ENCODE measurements at places on chromosomes 2 and 18.

DNA sequence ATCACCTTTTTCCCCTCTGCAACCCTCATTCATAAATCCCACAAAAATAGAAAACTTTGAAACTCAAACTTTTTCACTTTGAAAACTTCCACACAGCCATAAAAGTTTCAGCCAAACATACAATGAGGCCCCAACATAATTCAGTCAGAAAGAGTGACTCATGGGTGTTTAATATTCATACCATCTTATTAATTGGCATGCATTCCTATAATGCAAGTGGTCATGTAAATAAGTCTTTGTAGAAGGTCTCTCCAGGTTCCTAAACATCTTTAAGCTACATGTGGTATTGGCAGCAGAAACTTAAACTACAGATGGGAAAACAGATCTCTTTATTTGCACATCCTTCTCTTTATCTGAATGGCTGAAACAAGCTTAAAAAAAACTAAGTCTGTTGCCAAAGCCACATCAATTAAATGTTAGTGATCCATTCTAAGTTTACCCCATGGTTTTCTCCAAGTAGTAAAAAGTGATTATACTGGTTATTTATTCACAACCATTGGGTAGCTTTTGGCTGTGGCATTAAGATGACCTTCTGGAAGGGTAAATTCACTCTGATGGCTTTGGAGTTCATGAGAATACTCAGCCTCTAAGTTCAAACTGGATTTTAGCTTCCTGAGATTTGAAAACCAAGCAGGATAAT lies 70.2 kb upstream of the LYPD1 start:
- ATAC-seq, result no peak

GRCh38 chr2:76194031-76194775 lies 483.5 kb upstream of the GCFC2 start:
- no peak for ATAC-seq

- ATAC-seq, result no peak
Measured at GRCh38 chr2:45669032-45669486, 17.6 kb downstream of the PRKCE start.

- ATAC-seq, result no peak
Measured at GRCh38 chr18:39057423-39058064, 1491.9 kb upstream of the CELF4 start.

GRCh38 chr18:55149994-55150393 lies 190.7 kb upstream of the CCDC68 start:
- ATAC-seq, result peak; percentile 55

DNA sequence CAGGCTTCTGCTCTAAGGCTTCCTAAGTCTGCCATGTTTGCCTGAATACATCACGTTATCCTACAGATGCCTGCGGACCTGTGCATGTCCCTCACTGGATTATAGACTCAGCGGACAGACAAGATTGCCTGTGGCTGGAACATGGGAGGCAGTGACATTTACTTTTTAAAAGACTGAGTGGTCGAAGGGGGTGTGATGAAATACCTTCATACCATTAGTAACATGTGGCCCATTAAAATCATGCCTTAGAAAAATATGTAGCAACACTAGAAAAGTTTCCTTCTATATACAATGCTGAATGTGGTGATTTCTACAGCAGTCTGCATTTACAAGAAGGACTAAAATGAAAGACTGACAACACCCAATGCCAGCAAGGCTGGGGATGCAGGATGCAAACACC lies 154.4 kb downstream of the ASB1 start:
- ATAC-seq, result no peak

GRCh38 chr18:67599277-67599676 lies 82.8 kb upstream of the DSEL start:
- ATAC-seq, result no peak

DNA sequence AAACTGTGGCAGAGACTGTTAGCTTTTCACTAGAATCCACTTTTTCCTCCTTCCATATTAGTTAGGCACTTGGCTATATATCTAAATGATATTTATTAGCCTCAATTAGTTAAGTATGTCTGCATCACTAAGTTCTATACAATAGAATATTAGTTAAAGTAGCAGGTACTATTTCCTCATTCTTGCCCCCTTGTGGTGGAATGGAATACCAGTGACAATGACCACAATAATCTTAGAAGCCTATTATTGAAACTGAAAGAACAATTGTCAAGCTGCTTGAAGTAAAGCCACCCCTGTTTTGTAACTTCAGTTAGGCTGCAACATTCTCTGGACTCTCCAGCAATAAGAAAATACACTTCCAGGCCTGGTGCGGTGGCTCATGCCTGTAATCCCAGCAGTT lies 476.3 kb upstream of the VWC2L start:
- ATAC-seq, result no peak

DNA sequence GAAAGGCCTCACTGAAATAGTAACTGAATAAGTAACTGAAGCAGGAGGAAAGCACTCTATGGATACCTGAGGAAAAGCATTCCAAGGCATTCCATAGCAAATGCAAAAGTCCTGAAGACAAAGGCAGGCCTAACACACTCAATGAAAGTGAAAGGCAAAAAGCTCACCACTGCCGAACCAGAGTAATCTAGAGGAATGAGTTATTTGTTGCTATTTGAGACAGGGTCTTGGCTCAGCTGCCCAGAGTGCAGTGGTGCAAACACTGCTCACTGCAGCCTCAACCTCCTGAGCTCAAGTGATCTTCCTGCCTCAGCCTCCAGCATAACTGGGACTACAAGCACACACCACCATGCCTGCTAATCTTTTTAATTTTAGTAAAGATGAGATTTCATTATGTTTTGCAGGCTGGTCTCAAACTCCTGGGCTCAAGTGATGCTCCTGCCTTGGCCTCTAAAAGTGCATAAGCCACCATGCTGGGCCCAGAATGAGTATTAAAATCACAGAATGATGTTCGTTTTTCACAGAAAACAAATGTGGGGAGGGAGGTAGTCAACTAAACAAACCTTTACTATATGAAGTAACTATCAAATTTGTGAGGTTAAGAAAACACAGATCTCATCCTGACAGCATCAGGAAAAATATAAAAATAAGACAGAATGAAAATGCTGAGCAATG lies 17.9 kb downstream of the PIAS2 start:
- no peak for ATAC-seq

DNA sequence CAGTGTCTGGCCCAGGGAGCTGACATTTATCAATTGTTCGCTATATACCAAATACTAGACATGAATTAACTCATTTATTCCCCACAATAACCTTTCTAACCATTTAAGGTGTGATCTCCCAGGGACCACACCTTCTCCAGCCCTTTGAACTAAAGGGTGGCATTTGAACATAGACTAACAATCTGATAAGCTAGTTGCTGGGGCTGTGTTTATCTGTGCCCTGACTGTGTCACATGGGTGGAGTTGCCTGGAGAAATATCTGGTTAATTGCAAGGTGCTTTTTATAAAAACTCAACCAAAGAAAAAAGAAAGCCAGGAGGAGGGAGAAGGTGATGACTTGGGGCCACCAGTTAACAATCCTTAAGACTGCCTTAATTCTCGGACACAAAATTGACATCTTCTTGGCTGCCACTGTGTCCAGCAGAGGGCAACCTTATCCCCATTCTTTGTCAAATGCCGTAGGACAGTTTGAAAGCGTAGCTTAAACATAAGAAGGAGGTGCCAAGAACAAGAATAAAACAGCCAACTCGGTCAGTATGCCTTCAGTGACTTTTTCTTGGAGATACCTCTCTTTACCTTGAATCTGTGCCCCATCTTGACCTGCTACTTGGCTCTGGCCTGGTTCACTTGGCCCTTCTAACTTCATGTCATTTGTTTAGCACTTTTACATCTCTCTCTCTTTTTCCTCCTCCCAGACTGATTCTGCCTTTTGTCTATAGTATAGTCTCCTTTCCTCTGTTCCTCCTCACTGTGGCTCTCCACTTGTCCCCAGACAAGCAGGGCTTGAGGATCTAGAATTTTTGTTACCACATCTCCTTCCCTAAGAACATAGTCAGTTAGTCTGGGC lies 183.4 kb downstream of the MYO3B start:
- ATAC-seq, result no peak

GRCh38 chr18:65146482-65147021 lies 604.3 kb upstream of the CDH7 start:
- no peak for ATAC-seq

GRCh38 chr2:158131919-158132566 lies 30.4 kb downstream of the UPP2 start:
- no peak for ATAC-seq

DNA sequence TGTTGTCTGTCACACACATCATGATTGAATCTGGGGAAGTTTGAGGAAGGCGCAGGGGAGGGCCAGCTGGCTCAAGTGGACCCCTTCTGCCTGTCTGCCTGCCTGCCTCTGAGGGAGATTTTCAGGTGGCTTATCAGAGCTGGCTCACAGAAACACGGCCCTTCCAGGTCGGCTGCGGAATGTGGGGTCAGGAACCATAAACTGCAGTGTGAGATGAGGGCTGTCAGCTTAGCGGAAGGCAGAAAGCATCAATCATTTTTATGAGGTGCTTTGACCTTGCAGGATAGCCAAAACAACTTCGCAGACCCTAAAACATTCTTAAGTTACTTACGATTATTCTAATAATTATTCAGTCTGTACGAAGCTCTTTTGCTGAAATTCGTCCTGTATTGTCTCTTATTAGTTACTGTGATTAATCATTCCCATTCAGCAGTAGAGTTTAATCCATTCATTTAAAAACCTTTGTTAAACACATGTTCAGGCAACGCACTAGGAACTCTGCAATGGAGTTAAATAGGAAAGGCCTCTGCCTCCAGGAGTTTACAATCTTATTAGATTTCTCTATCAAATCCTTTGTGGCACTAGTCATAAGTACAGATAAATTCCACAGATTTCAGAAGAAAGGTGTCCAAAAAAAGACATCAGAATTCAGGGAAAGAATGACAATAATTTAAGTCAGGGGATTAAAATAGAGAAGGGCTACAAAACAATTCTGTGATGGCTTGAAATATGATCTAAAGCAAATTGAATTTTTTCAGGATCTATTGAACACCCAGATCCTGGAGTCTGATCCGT lies 371.6 kb downstream of the HRH4 start:
- ATAC-seq, result no peak

DNA sequence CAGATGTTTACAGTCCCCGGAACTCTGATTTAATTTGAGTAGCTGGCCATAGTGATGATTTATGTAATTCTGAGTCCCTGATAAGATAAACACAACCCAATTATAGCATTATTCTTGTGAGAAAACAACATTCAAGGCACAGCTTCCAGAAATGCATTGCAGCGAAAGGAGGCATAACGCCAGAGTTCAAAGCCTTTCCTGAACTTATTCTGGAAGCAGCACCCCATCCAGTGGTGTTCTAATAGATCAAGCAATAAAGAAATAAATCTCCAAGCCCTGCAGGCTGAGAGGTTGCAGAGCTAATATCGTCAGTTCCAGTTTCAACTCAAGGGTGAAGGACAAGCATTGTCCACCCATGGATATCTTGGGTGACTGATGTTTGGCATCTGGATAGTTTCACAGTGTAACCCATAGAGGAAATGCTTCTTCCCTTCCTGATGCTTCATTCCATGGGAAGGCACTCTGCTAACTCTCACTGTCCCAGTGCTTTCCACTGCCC lies 18.8 kb downstream of the CDH2 start:
- no peak for ATAC-seq

- ATAC-seq, result no peak
Measured at GRCh38 chr18:11518788-11519685, 90.4 kb upstream of the SLC35G4 start.

DNA sequence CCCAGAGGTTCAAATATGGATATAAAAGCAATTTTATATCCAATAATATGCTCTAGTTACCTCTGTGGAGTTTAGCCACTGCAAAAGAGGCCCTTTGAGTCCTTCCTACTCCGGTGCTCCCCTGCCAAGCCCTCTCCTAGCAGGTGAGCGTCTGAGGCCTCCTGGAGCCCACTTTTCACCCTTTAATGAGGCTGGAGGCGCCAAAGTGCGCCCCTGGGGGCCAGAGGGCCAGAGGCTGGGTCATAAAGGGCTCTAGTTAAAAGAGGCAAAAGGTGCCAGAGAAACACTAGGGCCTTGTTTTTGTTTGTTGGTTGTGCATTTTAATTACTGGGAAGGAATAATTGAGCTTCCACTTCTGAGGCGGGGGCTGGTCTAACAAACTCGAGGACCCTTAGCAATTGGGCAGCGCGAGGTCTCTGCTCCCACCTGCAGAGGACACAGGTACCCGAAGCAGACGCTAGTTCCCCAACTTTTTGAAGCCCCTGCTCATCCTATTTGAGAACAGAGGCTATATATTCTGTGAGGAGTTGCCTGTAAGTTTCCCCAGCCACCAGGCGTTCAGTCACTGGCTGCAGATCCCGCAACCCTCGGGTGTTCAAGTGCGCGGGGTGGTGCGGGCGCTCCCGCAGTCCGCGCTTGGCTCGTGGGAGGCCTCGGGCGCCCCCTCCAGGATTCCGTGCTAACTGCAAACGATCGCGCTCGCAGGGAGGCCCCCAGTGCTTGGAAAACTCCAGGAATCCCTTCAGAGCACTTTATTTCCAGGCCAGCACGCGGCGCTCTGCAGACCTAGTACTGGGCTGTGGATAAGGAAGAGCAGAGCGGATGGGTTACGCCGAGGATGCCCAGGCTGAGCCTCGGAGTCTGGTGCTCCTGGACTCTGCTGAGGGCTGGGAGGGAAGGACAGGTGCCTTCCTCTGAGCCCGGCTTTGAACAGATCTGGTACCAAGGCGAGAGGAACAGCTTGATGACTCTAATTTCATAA lies 14.1 kb downstream of the MSGN1 start:
- ATAC-seq, result peak; percentile 67

All from gastroesophageal sphincter (tissue), 4 donors.